ENCODE measurements at places on chromosomes 5 and 9.

- DNase-seq = no peak
Observed at GRCh38 chr5:125424402-125425141, 678.1 kb upstream of the ZNF608 start.

DNA sequence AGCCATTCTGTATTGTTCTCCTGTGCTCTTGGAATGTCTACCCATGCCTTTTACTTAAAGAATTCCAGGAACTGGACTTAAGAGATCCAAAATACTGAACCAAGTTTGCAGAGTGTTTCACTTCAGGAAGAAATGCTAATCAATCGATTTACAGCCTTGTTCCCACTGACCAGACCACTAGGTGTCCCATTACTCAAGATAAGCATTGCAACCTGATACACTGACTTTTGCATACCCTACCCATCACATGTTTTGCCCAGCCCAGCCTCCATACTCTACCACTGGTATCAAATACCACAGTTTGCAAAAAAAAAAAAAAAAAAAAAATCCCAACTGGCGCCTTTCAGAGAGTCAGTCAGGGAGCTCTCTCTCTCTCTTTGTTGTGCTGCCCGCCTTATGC lies 550.8 kb downstream of the CDH9 start:
- no peak for DNase-seq

GRCh38 chr5:10856683-10857337 lies 95.8 kb upstream of the DAP start:
- DNase-seq = peak; percentile 47

- DNase-seq = no peak
Observed at GRCh38 chr9:100309992-100310391, 42.8 kb downstream of the TEX10 start.

DNA sequence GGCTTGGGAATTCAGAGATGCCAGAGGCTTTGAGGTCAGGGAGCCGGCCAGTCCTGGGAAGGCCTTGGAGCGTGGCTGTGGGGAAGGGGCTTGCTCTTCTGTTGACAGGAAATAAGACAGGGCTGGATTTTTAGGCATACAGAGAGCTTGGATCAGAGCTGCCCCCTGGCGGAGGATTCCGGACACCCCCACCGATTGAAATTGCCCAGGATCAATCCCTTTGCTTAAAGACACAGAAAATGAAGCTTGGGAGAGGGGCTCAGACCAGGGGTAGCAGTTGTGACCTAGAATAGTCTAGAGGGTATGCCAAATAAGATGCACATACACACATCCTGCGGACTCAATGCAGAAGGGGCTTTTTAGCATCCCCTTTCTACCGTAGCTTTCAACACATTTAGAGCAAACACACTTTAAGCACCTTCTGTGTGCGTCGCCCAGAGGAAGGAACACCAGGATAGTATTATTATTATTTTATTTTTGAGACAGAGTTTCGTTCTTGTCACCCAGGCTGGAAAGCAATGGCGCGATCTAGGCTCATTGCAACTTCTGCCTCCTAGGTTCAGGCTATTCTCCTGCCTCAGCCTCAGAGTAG lies 1.7 kb upstream of the NTMT1 start:
- peak; percentile 63 for DNase-seq

GRCh38 chr9:10443868-10444204 lies 169.0 kb downstream of the PTPRD start:
- no peak for DNase-seq

GRCh38 chr5:53430618-53431252 lies 49.7 kb upstream of the FST start:
- no peak for DNase-seq

DNA sequence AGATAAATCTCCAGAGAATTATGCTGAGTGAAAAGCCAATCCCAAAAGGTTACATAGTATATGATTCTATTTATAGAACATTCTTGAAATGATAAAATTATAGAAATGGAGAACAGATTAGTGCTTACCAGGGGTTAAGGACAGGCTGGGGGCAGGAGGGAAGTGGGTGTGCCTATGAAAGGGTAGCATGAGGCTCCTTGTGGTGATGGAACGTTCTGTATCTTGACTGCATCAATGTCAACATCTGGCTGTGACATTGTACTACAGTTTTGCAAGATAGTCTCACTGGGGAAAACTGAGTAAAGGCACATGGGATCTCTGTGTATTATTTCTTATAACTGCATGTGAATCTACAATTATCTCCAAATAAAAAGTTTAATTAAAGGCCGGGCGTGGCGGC lies 22.3 kb downstream of the ORM2 start:
- no peak for DNase-seq

GRCh38 chr9:136093995-136094881 lies 851 bp downstream of the NACC2 start:
- peak; percentile 43 for DNase-seq

- DNase-seq = no peak
Observed at GRCh38 chr5:159183247-159183646, 26.1 kb downstream of the RNF145 start.

DNA sequence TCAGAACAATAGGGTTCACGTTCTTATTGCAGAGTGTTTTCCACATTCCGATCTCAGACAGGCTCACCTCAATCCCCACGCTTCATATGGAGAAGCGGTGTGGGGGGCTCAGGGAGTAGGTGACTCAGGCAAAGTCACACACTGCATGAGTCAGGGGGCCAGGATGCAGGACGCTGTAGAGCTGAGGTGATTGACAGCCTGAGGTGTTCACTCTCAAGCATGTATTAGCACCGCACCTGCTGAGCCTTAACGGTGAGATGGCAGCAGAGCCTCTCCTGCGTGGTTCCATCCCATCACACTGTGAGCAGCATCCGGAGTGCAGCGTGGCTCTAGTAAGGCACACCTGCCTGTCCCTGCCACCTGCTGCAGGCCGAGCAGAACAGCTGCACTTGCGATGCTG lies 194.0 kb downstream of the IRX2 start:
- no peak for DNase-seq

- DNase-seq = no peak
Observed at GRCh38 chr5:179130101-179130681, 70.0 kb downstream of the ZNF354C start.

GRCh38 chr9:105244734-105245028 lies 230 bp downstream of the SLC44A1 start:
- peak; percentile 72 for DNase-seq

DNA sequence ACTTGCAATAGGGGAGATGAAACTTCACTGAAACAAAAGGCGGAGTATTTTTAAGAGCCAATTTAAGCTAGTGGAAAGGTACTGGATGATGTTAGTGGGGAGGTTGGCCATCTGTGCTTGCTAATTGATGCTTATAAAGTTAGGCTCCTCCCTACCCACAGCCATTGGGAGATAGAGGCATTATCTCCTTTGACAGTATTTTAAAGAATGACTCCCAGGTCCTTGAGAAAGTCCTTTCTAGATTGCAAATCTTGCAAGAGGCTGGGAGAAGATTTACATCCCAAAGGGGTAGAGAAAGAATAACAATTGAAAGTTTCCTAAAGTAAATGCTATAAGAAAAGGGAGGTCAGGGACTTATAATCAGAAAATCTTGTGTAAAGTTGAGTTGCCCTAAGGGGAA lies 282.6 kb downstream of the BRINP1 start:
- DNase-seq = no peak

GRCh38 chr5:74361406-74362358 lies 278.8 kb downstream of the ENC1 start:
- no peak for DNase-seq

DNA sequence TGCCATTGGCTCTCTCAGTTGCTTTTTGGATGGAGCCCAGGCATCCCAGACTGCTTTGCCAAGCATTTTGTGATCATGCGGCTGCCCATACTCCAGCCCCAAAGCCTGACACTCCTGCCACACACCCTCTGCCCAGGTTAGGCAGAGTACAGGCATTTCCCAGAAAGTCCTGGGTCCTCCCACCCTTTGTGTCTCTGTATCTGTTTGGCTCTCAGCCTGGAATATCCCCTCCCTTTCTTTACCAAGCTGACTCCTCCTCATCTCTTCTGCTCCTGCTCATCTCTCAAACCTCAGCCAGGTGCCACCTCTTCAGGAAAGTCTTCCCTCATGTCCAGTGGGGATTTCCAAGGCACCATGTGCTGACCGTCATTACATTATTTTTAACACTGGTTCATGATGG lies 14.3 kb upstream of the SH3RF2 start:
- no peak for DNase-seq

- DNase-seq = no peak
Observed at GRCh38 chr5:87099968-87100367, 167.7 kb upstream of the RASA1 start.

DNA sequence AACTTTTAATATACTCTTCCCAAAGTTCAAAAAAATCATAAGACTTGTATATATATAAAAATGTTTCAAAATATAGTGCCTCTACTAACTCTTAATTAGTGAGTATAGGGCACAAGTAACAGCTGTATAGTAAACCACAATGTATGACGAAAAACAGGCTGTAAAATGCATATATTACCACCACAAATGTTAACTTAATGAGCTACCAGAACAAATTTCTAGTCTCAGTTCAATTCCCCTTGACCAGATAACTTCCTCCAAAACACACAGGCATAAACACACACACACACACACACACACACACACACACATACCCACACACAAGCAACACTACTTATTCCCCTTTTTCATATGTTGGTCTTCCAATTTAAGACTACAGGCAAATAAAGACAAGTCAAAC lies 78.8 kb downstream of the FBXL17 start:
- no peak for DNase-seq

GRCh38 chr9:101254733-101255433 lies 129.9 kb downstream of the BAAT start:
- DNase-seq = no peak
